ENCODE measurements at places on chromosomes 7 and 10.

GRCh38 chr10:92239600-92240288, 51.1 kb downstream of the CPEB3 start:
- DNase-seq: peak; percentile 76

- DNase-seq: no peak
Observed at GRCh38 chr7:24381894-24382505, 98.0 kb downstream of the NPY start.

GRCh38 chr7:147635288-147635687, 955.3 kb upstream of the C7orf33 start:
- DNase-seq: no peak

DNA sequence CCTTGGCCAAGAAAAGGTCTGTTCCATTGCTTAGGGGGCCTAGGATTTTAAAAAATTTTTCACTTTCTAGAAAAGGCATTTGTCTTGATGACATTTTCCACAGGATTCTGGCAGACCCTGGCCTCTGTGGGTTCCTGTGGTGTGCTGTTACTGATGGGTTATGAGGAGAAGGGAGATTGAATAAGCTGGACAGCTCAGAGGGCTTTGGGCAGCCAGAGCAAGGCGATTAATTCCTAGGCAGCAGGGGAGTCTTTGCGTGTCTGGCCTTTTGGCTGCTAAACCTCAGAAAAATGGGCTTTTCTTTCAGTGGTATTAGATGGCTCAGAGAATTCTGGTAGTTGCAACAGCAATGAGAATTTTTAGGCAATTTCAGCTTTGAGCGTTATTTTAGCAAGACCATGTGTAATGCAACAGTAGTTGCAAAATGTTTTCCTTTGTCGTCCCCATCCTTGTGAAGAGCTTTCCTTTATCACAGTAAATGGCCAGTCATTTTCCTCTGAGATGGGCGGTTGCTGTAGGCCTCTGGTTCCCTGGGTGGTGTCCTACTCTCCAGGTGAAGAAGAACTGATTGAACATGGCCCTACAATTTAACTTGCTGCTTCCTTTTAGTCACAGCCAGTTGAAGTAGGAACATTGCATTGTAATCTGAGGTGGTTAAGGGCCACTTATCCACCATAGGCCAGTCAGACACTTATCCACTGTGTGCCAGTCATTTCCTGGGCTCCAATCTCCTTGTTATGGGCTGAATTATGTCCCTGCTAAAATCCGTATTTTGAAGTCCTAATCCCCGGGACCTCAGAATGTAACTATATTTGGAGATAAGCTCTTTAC, 43.2 kb downstream of the SH2D4B start:
- DNase-seq: no peak

GRCh38 chr10:84179059-84179710, 5.6 kb downstream of the GPR15LG start:
- no peak for DNase-seq

- DNase-seq: no peak
Observed at GRCh38 chr7:45482451-45482850, 91.7 kb upstream of the ADCY1 start.

- DNase-seq: no peak
Observed at GRCh38 chr7:26360650-26361049, 69.0 kb downstream of the SNX10 start.
